Renal cortical epithelial cell (primary cell): ENCODE measurements at places on chromosomes 1 and 21. TPM values are rescaled to one million over a fixed set of nuclear protein-coding genes. Genes with fewer than 3 reads are reported as not detected.

DNA sequence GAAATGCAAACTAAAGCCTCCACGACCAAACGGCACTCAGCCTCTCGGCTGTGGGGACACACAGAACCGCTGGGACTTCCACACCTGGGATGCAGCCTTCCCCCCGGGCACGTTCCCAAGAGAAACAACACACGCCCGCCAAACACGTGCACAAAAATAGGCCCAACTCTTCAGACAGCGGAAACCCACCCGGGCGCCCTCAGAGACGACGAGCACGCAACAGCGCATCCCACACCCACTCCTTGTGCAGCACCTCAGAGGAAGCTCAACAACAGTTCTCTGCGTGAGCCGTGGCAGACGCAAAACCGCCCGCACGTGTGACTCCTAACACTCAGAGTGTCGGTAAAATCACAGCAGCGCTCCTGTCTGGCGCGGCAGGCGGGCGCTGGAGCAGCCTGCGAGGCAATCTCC lies 5.3 kb downstream of the C1orf159 start:
- no peak for DNase-seq

- DNase-seq = no peak
Observed at GRCh38 chr1:119865627-119866026, 30.7 kb downstream of the ADAM30 start.

GRCh38 chr1:70075761-70076160 lies 129.6 kb downstream of the LRRC40 start:
- no peak for DNase-seq

DNA sequence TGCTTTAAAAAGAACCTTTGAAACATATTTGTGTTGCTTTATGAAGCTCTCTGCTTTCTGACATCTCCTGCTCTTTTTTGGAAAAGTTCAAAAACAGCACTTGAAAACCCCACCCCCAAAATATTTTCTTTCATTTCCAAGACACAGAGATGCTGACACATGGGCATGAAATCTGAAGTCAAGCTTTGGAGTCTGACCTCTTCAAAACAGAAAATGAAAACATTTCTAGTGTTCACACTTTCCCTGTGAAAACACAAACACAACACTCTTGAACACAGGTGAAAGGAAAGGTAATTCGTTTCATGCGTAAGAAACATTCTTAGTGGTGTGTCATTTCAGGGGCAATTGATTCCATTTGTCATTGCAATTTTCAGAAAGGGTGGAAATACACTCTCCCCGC lies 10.8 kb downstream of the NGF start:
- no peak for DNase-seq

- no peak for DNase-seq
Observed at GRCh38 chr1:151568626-151569088, 28.5 kb downstream of the TUFT1 start.

DNA sequence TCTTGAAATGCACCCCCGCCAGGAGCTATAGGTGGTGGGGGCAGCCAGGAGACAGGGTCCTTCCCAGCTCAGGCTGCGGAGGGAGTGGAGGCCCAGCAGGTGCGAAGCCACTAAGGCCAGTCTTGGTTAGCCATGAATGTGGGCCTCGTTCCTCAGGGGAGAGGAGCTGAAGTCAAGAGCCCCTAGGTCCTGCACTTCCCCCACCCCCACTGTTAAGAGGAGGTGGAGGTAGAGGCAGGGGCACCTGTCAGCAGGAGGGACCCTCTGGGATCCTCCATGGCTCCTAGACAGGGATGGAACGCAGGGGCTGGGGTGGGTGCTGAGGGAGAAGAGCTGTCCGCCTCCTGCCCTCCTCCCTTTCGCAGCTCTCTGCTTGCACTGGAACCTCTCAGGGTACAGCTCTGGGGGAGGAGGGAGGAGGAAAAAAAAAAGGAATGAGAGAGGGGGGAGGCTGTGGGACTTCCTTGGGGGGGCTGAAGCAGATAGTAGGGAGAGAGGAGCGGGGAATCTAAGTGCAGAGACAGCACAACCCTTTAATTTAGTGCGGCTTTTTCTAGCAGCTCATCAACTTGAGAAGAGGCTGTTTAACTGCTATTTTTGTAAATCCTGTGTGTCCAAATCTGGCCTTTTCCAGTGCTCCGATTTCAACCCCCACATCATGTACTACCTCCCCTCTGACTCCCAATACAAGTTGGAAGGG lies 37.0 kb downstream of the MATN1 start:
- DNase-seq = no peak

- peak; percentile 47 for DNase-seq
Observed at GRCh38 chr1:228141226-228142044, 1.4 kb downstream of the GUK1 start.

DNA sequence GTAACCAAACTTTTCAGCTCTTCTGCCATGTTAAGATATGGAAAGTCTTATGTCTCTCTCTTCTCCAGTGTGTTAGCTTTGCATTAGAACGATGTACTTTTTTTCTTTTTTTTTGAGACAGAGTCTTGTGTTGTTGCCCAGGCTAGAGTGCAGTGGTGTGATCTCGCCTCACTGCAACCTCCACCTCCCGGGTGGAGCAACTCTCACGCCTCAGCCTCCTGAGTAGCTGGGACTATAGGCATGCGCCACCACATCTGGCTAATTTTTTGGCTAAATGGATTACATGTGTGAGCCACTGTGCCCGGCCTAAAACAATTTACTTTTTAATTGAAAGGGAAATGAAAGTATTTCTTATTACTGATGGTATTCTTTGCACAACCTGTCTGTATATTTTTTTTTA lies 35.8 kb downstream of the SPEN start:
- no peak for DNase-seq

DNA sequence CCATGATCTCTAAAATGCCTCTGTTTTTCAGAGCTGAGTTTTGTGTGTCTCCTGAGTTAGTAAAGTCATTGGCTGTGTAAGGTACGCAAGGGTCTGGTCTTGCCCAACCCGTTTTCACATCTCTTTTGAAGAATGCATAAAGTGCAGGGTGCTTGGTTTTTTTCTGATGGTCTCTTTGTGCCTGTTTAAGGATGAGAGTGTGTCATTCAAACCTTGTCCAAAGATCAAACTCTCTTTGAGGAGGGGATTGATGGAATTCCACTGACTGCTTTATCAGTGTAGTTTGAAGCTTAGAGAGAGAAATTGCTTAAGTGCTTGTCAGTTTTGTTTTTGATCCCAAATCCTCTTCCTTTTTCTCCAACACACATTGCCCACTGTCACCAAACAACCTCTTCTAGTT lies 20.0 kb upstream of the C8B start:
- no peak for DNase-seq

DNA sequence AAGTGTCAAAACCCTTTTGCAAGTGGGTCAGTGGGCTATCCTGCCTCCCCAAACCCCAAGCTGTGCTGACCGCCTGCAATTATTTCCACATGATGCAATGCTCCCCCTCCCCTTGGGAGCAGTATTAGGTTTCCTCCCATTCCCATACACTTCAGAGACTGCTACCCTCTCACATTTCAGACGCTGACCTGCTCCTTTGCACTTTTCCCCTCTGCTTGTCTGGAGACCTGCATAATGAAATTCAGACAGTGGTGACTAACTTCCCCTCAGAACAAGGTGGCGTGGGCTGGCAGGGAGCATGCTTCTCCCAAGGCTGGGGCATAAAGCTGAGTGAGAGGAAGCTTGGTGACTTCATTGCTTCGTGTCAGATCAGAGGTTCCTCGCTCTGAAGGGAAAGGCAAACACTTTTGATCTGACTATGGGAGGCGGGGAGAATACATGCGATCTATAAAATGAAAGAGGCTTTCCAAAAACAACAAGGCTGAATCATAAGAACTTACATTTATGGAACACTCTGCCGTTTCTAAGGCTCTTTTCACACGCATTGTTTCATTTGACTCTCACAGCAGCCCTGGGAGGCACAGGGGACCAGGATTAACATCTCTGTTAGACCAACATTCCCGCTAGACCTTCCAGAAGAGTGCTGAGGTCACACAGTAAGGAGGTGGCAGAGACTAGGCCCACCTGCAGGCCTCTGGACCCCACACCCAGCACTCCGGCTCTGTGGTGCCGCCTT lies 27.5 kb upstream of the ROR1 start:
- peak; percentile 95 for DNase-seq

DNA sequence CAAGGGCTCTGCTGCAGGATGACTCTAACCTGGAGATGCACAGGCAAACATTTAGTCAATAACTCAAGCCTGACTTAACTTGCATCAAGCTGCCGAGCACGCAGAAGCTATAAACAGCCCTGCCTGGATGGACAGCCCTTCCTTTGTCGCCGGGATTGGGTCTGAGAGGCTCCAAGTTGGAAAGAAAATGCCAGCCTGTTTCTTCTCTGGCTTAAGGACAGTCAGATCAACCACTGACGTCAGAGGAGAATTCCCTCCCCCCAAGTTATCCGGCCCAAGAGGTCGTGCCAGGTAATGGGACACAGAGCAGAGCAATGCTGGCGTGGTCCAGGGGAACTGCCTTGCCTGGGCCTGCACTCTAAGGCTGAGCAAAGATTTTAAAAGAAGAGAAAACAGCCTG lies 27.1 kb upstream of the LRRC38 start:
- no peak for DNase-seq

DNA sequence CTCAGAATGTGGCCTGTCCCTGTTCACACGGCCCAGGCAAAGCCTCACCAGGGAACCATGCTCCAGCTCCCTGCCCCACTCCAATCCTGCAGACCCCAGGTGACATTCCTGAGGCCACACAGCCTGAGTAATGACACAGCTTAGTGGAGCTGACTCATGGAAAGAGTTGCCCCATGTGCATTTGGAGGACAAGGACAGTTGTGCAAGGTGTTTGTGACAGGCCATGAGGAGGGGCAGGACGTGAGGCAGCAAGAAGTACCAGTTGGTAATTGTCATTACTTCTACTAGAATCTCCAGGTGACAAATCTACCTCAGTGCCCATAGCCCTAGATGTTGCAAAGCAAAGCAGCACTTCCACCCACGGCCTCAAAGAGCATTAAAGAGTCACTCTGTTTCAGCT lies 15.2 kb downstream of the PRR9 start:
- no peak for DNase-seq

DNA sequence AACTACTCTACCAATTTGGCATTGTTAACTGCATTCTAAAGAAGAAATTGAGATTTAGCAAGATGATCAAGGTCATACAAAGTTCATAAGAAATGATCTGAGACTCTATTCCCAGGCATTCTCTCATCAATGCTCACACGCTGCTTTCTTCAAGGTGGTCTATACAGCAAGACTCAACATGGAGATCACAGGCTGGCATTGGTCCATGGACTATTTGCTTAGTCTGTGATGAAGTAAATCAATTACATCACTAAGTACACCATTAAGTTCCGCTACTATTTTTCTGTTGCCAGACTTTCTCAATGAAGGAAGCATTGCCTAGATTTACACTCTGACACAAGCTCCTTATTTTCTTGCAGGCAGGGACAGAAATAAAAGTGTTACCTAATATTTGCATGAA lies 51.9 kb upstream of the CYP2J2 start:
- DNase-seq = no peak

- DNase-seq = peak; percentile 29
Observed at GRCh38 chr1:244836135-244836521, 670 bp downstream of the COX20 start.

DNA sequence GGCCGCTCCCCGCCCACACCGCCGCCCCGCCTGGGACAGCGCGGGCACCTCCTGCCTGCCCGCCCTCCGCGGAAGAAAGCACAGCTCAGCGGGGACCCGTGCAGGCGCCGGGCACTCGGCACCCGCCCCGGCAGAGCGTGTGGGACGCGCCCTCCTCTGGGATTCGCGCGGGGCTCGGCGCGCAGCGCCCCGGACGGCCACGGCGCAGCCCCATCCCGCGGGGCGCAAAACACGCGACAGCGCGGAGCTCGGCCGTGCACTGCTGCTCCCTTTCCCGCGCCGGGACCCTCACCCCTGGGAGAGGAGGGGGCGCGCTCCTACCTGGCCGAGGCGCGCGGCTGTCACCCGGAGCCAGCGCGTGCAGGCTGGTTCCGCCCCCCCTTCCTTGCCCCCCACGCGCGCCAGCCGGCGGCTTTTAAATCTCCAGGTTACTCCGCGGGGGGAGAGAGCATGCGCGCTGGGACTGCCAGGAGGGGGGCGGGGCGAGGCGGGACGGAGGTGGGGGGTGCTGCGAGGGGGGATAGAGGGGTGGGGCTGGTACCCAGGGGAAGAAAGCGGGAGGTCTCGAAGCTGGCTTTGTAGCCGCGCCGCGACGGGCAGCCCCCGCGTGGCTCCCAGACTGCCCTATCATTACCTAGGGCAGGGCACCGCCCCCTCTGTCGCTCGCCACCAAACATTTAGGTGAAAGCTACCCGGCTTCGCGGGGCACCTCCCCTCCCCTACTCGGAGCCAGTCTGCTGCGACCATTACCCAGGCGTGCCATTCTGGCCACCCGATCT lies at the start of gene SLC45A3:
SLC45A3 (minus strand) TSS at position 437 of the 779 bp plus-strand sequence. CDS start 15,853 bp downstream, outside the sequence.
- no peak for DNase-seq

DNA sequence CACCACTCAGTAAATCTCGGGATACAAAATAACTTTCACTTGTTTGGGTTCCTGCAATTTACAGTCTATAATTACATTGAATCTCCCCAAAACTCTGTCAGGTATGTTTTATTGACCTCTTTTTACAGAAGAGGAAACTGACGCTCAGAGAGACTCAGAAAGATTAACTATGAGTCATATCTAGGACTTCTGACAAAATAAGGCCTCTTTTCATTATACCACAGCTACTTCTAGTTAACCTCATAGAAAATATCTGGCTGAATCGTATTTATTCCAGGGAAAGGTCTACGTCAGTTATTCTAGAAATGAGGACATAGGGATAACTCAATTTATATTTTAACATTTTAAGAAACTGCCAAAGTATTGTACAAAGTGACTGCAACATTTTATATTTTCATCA lies 211.1 kb upstream of the FAM78B start:
- no peak for DNase-seq

DNA sequence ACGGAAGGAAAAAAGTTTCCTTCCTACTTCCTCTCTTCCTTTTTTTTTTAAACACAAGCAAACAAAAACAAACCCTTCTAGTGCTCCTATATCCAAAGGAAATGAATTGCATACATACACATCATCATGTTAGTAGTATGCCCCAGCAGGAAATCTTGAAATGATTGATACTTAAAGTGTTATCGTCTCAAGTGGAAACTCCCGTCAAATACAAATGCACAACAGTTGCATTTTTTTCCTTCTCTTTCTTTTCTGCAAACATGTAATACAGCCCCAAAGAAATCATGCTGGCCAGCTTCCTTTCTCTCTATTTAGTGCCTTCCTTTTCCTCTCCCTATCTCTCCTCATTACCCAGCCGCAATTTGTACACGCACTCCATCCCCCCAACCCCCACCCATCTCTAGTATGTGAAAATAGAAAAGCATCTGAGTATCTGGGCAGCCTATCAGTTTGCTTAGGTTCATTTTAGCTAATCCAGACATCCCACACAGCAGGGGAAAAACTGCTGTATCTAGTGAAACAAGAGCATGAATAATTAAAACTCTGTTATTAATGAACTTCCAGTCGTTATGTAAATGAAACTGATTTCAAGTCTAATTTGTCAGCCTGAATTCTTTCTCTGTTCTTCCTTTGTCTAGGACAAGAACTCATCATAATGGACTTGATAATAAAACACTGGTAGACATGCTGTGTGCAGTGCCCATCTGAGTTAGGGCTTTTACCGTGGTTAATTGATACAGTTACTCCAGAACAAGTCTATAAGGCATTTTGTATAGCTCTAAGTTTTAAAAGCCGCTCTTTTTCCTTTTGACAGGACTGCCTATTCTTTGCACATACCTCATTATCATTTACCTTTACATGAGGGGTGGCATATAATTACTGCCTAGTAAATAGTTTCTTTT lies 336.5 kb upstream of the ADGRL2 start:
- DNase-seq = no peak

Gene SMYD3
- total RNA-seq = 24.8 and 29.5 TPM in 2 replicates

Gene DOP1B
- total RNA-seq = 21.0 and 25.4 TPM in 2 replicates

Gene PERM1
- total RNA-seq = 0.10 TPM in 1 of 2 replicates, not detected in the other

Gene PRDM16
- total RNA-seq = 0.94 TPM in 1 of 2 replicates, not detected in the other

Gene RNF186
- total RNA-seq = 0.05 TPM in 1 of 2 replicates, not detected in the other

Gene UBL4B
- not detected in 2 replicates for total RNA-seq

Gene IL10
- total RNA-seq = not detected in 2 replicates

Gene TEDDM1
- total RNA-seq = not detected in 2 replicates
